ENCODE measurements at places on chromosomes 2 and 18.

DNA sequence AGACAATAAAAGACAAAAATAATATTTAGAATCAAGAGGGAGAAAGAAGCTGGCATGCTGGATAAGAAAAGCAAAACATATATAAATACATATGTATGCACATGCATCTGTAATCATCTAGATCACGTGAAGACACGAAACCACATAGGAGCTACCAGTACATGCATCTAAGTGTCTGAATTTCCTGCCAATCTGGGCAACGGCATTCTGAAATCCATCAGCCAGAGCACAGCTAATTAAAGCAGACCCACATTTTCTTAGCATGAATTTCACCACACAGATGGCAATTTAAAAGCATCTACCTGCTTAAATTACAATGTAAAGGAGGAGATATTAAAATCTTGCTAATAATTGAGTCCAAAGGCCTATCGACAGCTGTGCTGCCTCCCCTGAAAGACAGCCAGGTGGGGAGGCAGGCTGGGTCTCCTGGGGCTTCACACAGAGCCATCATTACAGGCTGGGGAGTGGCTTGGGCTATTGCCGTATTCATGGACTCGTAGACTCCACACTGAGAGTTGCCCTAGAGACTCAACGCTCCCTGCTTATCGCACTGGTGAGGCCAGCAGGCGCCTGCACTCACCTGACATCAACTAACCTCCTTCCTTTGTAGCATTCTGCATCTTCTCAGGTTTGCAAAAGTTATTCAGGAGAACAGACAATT lies 272.5 kb upstream of the PXDN start:
- DNase-seq = no peak

GRCh38 chr2:53987336-53987921 lies 16.6 kb upstream of the PSME4 start:
- peak; percentile 80 for DNase-seq

- DNase-seq = no peak
Observed at GRCh38 chr2:25257032-25257552, 84.6 kb downstream of the DNMT3A start.

GRCh38 chr2:1600191-1601066 lies 143.9 kb downstream of the PXDN start:
- DNase-seq = no peak

DNA sequence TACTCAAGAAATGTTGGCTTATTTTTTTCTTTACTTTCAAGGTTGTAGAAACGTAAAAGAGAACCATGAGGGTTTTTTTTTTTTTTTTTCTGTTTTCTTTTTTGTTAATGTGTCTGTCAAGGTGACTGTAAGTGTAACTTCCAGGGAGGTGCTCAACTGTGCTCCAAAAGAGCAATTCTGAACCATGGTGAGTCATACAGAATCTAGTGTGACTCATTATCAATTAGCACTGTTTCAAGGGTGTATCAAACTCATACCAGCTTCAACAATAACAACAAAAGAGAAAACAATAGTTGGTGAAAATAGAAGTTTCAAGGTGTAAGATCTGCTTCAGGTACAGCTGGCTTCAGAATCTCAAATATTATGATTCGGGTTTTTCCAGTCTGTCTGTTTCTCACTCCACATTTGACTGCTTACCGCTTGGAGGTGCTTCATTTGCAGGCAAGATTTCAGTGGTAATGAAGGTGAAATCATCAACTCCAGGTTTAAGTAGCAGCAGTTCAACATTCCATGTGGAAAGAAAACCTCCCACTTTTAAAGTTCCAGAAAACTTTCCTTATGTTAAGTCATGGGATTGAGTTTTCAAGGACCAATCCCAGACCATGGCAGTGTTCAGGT lies 850.6 kb downstream of the CNTNAP5 start:
- no peak for DNase-seq

Measured in NCI-H2029 treated with DMSO at 0.1 percent for 48 hours (cell line).